Right lung (tissue), 10 donors: ENCODE measurements at places on chromosomes 11 and 22. TPM values are rescaled to one million over a fixed set of nuclear protein-coding genes. Genes with fewer than 3 reads are reported as not detected.

OR8D4 gene
- polyA plus RNA-seq: not detected

BEST1 gene
- 4.2 TPM for polyA plus RNA-seq

PARVA gene
- 84.7 TPM for polyA plus RNA-seq

SMCO4 gene
- polyA plus RNA-seq: 15.4 TPM

LRRC4C gene
- 4.8 TPM for polyA plus RNA-seq

MRGPRX3 gene
- not detected for polyA plus RNA-seq

GAB2 gene
- 19.8 TPM for polyA plus RNA-seq

ZNF215 gene
- polyA plus RNA-seq: 2.4 TPM

FAM180B gene
- 0.18 TPM for polyA plus RNA-seq

BDNF gene
- 0.52 TPM for polyA plus RNA-seq

SGSM1 gene
- 4.2 TPM for polyA plus RNA-seq

RAPSN gene
- polyA plus RNA-seq: 0.58 TPM

PLEKHB1 gene
- 10.4 TPM for polyA plus RNA-seq

MTMR2 gene
- polyA plus RNA-seq: 58.1 TPM

ASPHD2 gene
- 0.55 TPM for polyA plus RNA-seq

DCHS1 gene
- polyA plus RNA-seq: 35.1 TPM

PAX6 gene
- polyA plus RNA-seq: 0.15 TPM

HEPN1 gene
- not detected for polyA plus RNA-seq

C11orf71 gene
- polyA plus RNA-seq: 10.4 TPM

ISX gene
- polyA plus RNA-seq: 0.45 TPM

TREH gene
- 0.16 TPM for polyA plus RNA-seq

TFIP11 gene
- 34.6 TPM for polyA plus RNA-seq

HPX gene
- polyA plus RNA-seq: 7.6 TPM

RFPL2 gene
- not detected for polyA plus RNA-seq

SPECC1L gene
- 66.3 TPM for polyA plus RNA-seq

BTBD18 gene
- polyA plus RNA-seq: 0.24 TPM

CCDC87 gene
- polyA plus RNA-seq: 0.18 TPM

CELSR1 gene
- polyA plus RNA-seq: 26.4 TPM

SYT13 gene
- 4.0 TPM for polyA plus RNA-seq

PHRF1 gene
- polyA plus RNA-seq: 16.0 TPM

WBP2NL gene
- 4.4 TPM for polyA plus RNA-seq

SLC22A8 gene
- polyA plus RNA-seq: 0.22 TPM

TIMP3 gene
- polyA plus RNA-seq: 138 TPM

TMPRSS13 gene
- polyA plus RNA-seq: 10.2 TPM

TYMP gene
- 2.6 TPM for polyA plus RNA-seq

PUS3 gene
- polyA plus RNA-seq: 21.2 TPM

OR8G1 gene
- polyA plus RNA-seq: not detected

FGF19 gene
- polyA plus RNA-seq: 0.08 TPM

CHRDL2 gene
- 0.56 TPM for polyA plus RNA-seq

MRGPRF gene
- polyA plus RNA-seq: 3.1 TPM

NOL12 gene
- polyA plus RNA-seq: 18.8 TPM

ARRB1 gene
- 62.8 TPM for polyA plus RNA-seq

DSCAML1 gene
- 1.1 TPM for polyA plus RNA-seq

CCDC81 gene
- polyA plus RNA-seq: 4.9 TPM

EP300 gene
- polyA plus RNA-seq: 62.6 TPM

OR51B4 gene
- polyA plus RNA-seq: 0.72 TPM

WNT11 gene
- 87.0 TPM for polyA plus RNA-seq

TNNT3 gene
- 2.5 TPM for polyA plus RNA-seq

GSTT2 gene
- 1.9 TPM for polyA plus RNA-seq

CHRNA10 gene
- polyA plus RNA-seq: 2.4 TPM

CTSF gene
- 47.0 TPM for polyA plus RNA-seq
